ENCODE measurements at places on chromosomes 3 and 15.

DNA sequence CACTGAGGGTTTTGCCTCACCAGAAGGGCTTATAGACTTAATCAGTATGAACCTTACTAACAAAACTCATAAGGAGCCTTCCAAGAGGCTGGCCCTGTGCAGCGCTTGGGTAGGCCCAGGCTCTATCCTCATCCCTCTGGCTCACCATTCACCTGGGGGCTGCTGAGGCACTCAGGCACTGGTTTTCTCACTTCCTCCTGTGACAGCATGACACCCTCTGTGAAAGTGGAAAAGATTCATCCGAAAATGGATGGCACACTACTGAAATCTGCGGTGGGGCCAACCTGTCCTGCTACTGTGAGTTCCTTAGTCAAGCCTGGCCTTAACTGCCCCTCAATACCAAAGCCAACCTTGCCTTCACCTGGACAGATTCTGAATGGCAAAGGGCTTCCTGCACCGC is 41.3 kb downstream of the PSMD6 start:
- no peak for DNase-seq

DNA sequence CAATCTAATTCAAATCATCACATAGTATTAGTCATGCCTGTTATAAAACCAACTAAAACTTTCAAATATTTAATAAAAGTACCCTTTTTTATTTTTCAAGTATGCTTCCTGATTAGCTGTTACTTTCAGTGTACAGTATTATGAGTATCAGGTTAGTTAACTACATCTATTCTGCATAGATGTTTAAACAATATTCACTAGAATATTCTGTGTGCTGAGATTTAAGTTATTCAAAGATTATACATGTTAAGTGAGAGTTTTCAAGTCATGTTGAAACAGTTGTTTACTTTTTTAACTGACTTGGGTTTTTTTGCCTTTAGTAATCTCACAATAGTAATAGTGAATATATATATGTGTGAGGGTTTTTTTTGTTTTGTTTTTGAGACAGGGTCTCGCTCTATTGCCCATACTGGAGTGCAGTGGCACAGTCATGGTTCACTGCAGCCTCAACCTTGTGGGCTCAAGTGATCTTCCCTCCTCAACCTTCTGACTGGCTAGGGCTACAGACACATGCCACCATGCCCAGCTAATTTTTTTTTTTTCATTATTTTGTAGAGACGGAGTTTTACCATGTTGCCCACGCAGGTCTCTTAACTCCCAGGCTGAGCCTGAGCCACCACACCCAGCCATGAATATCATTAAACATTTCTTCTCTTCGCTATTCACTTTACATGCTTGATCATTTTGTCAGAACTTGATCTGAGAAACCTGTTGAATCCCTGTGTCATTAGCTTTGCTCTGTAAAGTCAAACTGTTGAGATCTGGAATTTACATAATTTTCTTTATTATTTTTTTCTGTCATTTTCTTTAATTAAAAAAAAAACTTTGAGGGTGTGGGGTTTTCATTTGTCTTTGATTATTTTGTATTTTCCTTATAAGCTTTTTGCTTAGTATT is 286.2 kb upstream of the UBE2E1 start:
- no peak for DNase-seq

DNA sequence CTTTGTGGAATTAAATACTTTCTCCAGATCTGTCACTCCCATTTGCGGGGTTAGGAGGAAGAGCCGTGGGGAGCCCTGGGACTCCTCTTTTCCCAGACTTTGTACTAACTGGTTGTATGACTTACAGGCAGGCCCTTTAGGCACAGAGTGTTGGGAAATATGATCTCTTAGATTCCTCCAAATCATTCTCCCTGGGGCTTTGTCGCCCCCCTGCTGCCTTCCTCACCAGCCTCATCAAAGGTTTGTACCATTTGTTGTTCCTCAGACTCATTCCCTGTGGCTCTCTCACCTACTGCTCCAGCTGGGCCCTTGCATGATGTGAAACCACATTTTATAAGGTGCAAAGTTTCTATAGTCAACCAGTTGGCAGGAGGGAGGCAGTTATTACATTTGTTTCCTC is 56.4 kb downstream of the CRYGS start:
- no peak for DNase-seq

DNA sequence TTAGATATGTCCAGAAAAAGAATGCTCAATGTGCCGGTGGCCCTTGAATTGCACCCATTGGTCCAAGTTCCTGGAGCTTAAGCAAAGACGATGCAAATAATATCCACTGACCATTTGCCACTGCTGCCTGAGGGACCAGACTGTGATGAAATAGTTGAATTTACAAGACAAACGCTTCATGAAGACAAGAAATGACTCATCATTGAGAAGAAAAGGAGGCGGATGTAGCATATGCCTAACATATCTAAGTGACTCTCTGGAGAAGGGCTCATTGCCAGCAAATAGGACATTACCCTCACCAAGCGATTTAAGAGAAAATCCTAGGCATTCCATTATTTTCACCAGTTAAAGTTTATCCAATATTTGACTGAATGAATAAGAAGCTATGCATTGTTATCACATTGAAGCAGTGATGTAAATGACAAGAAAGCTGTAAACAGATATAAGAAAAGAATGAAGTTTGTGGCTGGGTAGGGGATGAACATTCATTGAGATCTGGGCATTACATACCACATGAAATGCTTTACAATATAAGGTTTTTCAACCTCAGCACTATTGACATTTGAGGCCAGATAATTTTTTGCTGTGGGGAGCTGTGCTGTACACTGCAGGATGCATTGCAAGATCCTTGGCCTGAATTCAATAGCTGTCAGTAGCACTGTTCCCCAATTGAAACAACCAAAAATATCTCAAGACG is 48.9 kb upstream of the CPNE4 start:
- DNase-seq: no peak

DNA sequence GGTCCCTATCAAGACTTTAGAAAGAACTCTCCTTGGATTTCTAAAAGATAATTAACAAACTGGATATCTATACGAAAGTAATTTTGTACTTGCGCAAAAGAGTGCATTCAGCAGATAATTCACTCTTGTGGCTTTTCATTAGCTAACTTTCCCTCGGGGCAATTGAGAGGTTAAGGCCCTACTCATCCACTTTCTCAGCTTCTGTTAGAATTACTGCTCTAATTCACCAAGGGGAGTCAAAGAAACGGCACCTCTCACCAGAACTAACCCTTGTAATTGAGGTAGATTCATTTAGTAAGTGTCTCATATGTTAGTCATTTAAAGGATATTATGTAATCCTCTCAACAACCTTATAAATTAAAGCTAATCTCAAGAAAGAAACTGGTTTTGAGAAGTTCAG is 22.5 kb upstream of the MB21D2 start:
- DNase-seq: no peak

DNA sequence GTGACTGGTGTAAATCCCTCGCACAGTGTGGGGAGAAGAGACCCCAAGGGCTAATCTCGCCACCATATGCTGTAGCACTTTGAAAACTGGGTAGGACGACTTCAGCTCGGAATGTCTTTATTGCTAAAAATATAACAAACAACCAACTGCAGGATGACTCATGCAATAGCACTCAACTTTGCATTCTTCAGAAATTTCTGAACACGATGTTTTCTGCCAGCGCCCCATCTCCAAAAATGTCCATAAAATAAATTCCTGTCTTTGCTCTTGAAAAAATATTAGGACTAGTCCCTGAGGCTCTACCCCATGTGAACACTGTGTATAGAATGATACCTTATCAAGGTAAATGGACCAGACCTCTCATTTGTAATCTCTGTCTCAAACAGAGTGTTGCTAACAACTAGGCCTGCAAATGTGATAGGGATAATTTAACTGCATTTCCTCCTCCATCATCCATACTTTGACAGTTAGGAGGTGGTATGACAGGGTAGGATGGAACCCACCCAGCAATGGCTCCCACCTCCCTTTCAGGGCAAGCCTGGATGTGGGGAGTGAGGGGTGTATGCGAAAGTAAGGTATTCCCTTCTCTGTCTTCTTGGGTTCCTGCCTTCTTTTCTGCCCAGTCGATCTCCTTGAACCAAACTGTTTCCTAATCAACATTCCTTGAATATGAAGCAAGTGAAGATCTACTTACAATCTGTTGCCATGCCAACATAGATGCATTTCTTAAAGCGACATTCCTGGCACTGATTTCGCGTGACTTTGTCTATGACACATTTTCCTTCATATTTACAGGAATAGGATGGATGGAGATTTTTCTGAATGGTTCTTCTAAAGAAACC is 201.1 kb downstream of the NR1D2 start:
- no peak for DNase-seq

DNA sequence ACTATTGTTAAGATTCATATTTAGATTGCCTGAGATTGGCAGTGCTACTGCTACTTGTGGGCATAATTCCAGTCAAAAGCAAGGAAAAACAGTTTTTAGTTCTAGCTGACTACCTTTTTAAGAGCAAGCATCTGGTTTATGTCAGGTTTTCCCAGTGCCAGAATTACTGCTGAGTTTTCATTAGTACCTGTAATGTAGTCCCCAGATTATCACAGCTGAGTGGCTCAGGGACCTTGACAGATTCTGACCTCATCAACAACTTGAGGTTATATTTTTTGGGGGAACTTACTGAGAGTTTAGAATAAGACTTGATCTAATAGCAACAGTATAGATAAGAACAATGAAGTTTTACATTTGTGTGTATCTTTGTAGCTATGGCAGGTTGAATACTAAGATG is 31.0 kb downstream of the NXPE3 start:
- no peak for DNase-seq

GRCh38 chr3:192408647-192409200 is 318.6 kb downstream of the FGF12 start:
- DNase-seq: no peak
